ENCODE measurements at places on chromosomes 7 and 10.

DNA sequence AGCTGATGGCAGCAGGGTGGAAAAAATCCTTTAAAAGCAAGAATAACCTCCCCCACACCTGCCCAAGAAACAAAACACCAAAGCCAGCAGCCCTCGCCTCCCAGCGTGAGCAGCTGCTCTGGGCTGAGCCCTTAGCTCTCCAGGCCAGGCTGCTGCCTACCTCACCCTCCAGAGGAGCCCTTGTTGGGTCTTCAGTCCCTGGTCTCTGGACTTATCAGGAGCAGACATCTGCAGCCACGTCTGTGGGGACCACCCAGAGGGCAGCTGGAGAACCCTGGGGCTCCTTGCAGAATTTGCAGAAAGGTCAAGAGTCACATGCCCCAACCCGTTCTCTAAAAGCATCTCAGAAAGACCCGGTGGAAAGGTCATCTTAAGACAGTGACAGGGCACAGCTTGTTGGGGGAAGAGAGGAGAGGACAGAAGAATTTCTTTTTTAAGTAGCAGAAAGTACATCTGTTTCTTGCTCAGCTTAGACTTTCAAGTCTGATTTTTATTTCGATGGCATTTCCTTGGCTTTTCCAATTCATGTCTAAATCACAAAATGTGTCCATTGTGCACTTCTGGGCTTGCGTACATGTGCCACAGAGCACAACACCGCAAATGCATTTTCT is 425.7 kb upstream of the NFE2L3 start:
- DNase-seq: no peak

- no peak for DNase-seq
These were observed 625.7 kb upstream of the ANKRD30A start for GRCh38 chr10:36499693-36500092.

DNA sequence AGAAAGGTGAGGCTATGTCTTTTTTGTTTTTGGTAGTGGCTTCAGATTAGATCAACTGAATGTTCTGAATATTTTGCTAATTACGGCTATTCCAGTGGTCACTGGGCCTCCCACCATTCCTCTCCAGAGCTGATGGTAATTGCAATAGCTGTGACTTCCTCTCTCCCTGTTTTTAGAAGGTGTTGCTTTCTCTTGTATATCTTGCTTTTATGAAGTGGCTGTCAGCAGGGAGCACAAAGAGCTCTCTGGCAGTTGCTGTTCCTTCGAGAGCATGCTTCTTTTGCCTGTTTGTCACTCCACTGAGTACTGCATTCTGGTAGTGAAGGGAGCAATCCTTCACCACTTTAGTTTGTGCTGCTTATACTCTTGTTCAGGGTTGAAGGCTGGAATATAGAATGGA is 133.3 kb downstream of the EXOC4 start:
- no peak for DNase-seq

DNA sequence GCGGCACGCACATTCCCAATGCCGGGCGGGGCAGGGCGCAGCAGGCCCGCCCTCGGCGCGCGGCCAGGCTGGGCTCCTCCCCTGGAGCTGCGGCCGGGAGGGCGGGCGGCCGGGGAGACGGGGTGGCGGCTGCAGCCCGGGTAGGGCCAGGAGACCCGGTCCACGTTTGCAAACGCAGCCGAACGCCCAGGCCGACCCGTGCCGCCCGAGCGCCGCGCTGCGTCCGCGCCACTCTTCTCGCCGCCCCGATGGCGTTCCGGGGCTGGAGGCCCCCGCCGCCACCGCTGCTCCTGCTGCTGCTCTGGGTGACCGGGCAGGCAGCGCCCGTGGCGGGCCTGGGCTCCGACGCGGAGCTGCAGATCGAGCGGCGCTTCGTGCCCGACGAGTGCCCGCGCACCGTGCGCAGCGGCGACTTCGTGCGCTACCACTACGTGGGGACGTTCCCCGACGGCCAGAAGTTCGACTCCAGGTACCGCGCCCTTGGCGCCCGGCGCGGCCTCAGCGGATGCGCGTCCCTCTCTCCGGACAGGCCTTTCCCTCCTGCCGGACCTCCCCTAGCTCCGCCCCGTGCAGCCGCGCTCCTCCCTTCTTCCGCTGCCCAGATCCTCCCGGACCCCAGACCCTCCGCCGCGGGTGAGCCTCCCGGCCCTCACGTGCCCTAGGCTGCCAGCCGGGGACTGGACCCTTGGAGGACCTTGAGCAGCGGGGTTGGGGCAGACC is at the start of gene FKBP9:
TSS of gene FKBP9 (plus strand) at position 115 of the 720 bp plus-strand sequence. CDS start at position 249, 134 bp downstream.
- DNase-seq: peak; percentile 99

DNA sequence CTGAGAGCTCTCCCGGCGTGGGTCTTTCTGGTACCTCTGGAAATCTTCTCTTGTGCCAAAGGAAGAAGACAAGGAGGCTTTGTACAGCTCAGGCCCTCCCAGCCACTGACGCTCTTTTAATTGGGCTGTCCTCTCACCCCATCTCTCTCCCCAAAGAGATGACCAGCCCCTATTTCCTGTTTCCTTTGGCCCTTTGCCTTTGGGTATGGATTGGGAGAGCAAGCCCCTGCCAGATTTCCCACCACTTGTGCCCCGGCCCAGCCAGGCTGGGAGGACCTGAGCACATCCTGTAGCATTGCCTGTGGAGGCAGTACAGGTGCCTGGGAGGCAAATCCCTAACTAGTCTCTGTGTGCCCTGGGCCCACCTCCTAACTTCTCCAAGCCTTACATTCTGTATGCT is 5.7 kb upstream of the PLAC9 start:
- DNase-seq: no peak

- no peak for DNase-seq
These were observed 375.2 kb upstream of the VWC2 start for GRCh38 chr7:49398236-49398635.

DNA sequence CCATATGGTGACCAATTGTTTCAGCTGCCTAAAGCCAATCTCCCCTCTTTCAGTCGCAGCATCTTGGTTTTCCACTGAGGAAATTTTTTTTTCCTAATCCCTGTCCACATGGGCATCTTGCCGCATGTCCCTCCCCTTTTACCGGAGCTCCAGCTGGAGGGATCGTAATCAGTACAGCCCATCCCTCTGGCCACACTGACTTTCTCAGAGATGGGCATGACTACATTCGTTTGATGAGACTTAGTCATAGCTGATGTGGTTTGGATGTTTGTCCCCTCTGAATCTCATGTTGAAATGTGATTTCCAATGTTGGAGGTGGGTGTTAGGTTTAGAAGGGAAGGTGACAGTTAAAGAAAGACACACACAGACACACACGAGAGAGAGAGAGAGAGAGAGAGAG is 186.8 kb upstream of the CXCL12 start:
- no peak for DNase-seq

DNA sequence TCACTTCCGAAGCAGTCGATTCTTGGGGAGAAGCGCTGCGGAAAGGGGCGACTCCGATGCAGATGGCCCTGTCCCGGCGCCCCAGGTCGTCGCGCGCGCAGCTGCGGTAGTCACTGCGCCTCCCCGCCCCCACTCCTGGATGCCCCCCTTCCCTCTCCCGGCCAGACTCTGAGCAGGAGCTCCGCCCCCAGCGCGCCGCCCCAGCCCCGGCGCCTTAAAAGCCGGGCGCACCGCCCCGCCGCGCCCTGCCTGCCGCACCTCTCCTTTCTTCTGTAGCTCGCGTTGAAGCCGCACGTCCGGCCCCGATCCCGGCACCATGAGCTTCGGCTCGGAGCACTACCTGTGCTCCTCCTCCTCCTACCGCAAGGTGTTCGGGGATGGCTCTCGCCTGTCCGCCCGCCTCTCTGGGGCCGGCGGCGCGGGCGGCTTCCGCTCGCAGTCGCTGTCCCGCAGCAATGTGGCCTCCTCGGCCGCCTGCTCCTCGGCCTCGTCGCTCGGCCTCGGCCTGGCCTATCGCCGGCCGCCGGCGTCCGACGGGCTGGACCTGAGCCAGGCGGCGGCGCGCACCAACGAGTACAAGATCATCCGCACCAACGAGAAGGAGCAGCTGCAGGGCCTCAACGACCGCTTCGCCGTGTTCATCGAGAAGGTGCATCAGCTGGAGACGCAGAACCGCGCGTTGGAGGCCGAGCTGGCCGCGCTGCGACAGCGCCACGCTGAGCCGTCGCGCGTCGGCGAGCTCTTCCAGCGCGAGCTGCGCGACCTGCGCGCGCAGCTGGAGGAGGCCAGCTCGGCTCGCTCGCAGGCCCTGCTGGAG is at the start of gene INA:
TSS of gene INA (plus strand) at position 243 of the 817 bp plus-strand sequence. CDS start at position 317, 74 bp downstream.
- DNase-seq: no peak

DNA sequence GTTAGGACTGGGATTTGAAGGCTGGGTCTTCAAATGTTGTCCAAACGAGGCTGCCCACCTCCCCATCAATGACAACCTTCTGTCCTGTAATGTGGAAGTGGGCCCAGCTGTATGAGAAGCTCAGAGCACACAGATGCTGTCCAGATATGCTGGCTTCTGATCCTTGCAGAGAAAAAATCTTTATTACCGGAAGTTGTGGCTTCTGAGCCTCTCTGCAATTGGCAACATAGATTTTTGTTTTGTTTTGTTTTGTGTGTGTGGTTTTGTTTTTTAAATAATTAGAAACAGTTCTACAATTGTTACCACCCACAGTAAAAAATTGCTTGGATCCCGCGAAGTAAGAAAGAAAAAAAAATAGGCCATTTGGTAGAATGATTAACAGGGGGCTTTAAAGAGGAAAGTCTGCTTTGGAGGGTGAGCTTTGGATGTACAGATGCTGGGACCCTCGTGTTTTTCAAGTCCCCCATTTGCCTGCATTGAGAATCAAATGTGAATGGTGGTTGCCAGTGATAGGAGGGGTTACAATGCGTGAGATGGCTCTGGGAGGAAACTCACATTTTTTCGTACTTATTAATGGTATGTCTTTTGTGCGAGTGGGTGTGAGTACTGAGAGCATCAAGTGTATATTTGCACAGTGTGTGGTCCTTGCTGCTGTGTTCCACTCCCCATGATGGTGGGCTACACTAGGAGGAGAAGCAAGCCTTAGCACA is 153.2 kb downstream of the TCF7L2 start:
- DNase-seq: no peak

GRCh38 chr10:80195046-80195574 is 10.2 kb downstream of the ANXA11 start:
- DNase-seq: no peak

DNA sequence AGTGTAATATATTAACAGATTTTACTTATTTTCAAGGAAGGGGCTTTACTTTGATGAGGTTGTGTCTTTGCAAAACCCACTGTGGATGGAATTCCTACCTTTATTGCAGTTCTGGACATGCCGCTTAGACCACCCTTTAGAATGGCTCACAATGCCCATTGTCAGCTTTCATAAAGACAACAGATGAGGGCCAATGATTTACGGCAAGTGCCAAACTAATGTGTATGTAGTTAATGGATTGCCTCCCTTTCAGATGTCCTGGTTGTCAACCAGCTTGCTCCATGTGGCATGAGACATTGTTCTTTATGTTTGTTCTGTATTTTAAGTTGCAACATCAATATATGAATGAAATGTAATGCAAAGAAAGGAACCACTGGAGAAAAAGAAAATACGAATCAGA is 35.0 kb upstream of the ELMO1 start:
- DNase-seq: no peak

DNA sequence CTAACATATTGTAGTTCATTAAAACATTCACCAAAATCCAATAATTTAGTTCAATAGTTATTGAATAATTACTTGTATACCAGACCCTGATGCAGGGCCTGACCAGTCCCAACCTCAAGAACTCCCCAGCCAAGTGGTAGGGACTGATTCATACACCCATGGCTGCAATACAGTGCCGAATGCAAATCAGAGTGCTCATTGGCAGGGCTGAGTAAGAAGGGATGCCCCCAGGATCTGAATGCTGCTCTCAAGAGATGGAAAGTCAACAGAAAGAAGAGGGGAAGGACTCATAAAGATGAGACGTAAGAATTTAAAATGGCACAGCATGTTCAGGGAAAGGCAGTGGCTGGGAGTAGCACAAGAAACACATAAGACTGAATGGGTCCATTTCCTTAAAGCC is 29.9 kb downstream of the ZNF438 start:
- DNase-seq: no peak

- DNase-seq: peak; percentile 68
These were observed 1.1 kb downstream of the EGFR start for GRCh38 chr7:55019691-55020465.

DNA sequence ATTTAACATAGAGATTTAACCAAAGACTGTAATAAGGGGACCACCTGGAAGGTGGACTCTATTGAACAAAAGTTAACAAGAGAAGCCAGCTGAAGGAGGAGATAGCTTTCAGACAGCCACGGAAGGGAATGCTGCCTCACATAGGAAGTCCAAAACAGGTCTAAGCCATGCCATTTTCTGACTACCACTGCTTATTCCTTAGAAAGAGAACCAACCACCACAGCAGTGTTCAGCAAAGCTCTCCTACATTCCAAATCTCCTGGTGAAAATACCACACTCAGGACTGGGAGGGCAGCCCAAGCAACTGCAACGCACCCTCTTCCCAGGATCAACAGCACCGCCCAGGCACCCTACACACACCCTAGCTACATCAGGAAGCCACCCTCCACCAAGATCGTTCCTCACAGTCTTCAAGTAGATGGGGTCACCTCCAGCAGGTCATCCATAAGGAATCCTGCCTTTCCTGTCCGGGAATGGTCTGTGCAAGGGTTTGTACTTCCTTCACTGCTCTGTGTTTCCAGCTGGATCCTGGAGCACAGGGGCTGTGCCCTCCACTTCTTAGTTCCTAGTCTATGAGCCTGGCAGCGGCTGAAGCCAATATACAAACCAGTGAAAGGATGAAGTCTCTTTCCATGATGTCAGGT is 2.5 kb downstream of the KIAA1549 start:
- no peak for DNase-seq

DNA sequence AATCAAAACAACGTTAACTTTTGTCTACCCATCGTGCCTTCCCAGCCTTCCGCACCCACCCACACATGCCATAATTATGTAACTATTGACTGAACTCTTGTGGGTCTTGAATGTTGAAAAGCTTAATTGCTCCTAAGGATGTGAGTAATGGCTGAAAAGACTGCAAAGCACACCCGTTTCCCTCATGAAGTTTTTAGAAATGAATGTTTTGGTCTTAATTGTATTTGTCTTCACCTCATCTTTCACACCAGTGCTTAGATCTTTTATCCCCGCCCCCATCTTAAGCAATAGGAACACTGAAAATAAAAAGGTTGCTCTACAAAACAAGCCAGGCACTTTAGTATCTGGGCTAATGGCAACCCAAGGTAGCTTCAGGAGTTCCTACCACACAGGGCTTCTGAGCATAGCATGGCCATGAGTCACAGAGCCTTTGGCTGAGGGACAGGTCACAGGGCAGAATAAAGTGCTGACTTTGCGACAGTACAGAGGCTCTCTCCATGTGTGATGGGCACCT is 690.5 kb downstream of the PARD3 start:
- DNase-seq: peak; percentile 72
